ENCODE measurements at places on chromosomes 5 and 9. TPM values are rescaled to one million over a fixed set of nuclear protein-coding genes. Genes with fewer than 3 reads are reported as not detected.

Gene OR1J2
- total RNA-seq = not detected

Gene GPR21
- total RNA-seq = not detected

- no peak for DNase-seq
- H3K4me1 ChIP-seq = peaks cover 10% of the 10 kb centered on the region
- no peaks in the 10 kb centered on the region for H3K36me3 ChIP-seq
- peak overlapping the region; percentile 86 for H3K27ac ChIP-seq
Measured at GRCh38 chr5:39231705-39232525, 12.6 kb upstream of the FYB1 start.

GRCh38 chr5:129377504-129377903 lies 82.6 kb upstream of the ADAMTS19 start:
- no peak for DNase-seq
- no peak overlapping the region for H3K27ac ChIP-seq
- H3K4me1 ChIP-seq = no peaks in the 10 kb centered on the region
- no peaks in the 10 kb centered on the region for H3K36me3 ChIP-seq

DNA sequence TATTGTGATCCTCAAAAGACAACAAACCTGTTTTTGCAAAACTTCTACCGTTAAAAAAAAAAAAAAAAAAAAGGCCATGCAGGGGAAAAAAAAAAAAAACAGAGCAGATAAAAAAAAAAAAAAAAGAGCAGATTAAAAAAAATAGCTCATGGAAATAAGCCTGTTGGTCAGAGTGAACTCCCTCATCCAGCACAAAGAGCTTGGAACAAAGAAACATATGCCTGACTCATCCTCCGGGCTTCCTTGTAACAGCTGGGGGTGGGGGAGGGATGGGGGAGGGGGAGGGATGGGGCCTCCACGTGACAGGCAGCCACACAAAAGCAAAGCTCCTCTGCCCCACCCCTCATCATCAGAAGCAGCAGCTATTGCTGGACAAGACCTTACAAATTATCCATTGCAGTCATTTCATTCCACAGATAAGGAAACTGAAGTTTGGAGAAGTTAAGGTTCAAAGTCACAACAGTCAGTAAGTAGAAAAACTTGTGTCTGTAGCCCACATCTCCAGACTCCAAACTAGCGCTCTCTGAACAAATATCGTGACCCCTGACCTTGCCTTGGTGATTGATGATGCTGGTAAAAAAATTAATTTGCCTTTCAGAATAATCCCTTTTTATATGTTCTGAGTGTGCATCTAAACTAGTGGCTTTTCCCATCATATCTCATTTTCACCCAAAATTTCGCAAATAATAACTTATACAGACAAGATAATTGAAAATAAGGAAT lies 38.9 kb downstream of the SLC35D2 start:
- H3K36me3 ChIP-seq = no peaks in the 10 kb centered on the region
- no peak overlapping the region for H3K27ac ChIP-seq
- no peak for DNase-seq
- H3K27me3 ChIP-seq = no peaks in the 10 kb centered on the region

GRCh38 chr9:108860354-108860753 lies 1.7 kb upstream of the ACTL7A start:
- peaks cover 4% of the 10 kb centered on the region for H3K27me3 ChIP-seq
- H3K27ac ChIP-seq = no peak overlapping the region
- DNase-seq = no peak
- H3K36me3 ChIP-seq = no peaks in the 10 kb centered on the region
- H3K4me1 ChIP-seq = peaks cover 4% of the 10 kb centered on the region
- H3K4me3 ChIP-seq = no peak overlapping the region

DNA sequence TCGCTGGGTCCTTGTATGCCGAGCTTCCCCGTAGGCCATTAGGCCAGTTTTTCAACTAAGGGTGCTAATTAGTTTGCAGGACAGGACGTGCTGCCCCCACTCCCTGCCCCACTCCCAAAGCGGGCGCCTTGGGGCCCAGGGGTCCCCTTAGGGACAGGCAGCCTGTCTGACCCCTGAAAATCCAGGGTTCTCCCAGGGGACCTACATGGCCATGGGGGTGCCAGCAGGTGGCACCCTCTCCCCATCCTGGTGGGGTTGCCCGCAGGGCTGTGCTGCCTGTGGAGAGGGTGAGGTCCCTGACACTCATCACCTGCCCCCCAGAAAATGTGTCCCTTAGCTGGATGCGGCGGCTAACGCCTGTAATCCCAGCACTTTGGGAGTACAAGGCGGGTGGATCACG lies 8.5 kb upstream of the CCDC187 start:
- peak; percentile 60 for DNase-seq
- H3K4me3 ChIP-seq = no peak overlapping the region
- peaks cover 5% of the 10 kb centered on the region for H3K27me3 ChIP-seq
- H3K27ac ChIP-seq = no peak overlapping the region
- no peaks in the 10 kb centered on the region for H3K4me1 ChIP-seq

All from activated naive CD8-positive, alpha-beta T cell treated with anti-CD3 and anti-CD28 coated beads for 36 hours (primary cell).